Fibroblast of skin of abdomen (primary cell): ENCODE measurements at places on chromosomes 6 and 20.
A peak's percentile ranks its signal among the peaks of the same experiment; 100 is the strongest.

DNA sequence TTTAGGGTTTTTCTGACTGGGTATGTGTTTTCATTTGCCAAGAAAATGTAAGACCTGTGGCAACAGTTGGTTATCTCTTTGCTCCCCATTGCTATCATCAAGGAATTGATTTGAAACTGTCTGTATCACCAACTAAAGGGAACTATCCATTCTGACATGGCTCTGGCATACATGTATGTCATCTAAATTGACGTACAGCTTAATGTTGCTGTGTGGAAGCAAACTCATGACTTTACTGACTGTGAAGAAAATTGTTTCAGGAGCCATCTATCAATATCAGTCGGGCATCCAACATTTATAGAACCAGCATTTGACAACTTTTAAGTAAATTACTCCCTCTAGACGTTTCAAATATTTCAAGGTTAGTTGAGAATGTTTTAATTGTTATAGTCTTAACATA, 555.8 kb upstream of the EPHA7 start:
- no peak for DNase-seq

DNA sequence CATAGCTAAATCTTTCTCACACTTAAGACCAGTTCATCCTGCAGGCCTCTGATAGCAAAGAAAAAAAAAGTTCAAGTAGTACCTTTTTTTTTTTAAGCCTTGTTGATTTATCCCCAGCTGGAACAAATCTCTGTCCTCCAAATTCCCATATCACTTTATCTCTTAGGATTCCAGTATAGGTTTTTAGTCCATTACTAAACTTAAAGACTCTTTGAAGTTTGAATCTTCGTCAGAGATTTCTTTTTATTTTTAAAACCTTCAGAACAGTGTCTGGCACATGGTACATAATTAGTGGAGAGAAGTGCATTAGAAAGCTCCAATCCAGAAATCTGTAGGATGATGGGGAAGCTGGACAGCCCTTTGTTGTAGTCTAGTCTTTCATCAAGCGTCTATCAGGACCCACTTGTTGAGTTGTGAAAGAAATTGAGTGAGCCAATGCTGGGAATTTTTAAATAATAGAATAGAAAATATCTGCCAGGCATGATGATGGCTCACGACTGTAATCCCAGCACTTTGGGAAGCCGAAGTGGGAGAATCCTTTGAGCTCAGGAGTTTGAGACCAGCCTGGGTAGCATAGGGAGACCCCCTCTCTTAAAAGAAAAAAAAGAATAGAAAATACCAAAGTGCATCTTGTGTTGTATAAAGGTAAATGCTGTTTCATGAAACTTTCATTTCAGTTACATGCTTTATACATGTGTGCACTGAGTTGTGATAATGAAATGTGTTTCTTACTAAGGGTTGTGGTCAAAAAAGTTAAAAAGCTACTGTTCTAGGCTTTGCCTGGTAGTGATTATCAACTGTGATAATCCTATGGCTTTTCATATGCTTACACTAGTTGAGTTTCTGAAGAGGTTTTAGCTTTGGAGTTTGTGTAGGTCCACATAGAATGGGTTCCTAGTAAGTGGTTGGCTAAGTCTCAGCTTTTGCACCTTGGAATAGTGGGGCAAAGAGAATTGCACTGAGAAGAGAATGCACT, 3.2 kb downstream of the NFYA start:
- DNase-seq: no peak

GRCh38 chr20:61939691-61940360, 125.9 kb downstream of the TAF4 start:
- DNase-seq: no peak

DNA sequence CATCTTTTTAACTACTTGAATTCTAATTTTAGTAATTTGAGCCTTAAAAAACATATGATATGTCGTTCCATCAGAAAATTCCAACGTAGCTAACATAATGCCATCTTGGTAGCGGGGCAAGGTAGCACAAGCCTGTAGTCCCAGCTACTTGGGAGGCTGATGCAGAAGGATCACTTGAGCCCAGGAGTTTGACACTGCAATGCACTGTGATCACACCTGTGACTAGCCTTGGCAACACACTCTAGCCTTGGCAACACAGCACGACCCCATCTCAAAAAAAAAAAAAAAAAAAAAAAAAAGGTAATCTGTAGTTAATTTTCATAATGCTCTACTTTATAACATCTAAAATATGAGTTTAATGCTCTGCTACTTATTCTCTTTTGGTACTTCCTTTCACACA, 6.7 kb downstream of the BCLAF1 start:
- DNase-seq: no peak

GRCh38 chr20:54215157-54215789, 7.4 kb downstream of the PFDN4 start:
- DNase-seq: no peak

DNA sequence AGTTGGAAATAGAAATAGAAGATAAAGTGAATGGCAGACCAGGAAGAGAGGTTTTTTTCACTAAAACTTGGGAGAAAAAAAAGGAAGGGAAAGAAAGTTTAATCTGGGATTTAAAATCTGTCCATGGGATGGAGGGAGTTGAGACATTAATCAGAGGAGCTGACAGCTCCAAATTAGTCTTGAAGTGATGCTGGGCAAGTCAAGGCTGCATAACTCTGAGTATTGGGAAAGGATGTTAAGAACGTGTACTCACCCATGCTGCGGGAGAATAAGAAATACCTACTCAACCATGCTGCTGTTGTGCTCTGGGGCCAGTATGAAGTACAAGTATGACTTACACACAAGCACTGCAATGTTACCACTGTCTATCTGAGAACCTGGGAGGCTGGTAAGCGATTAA, 47.5 kb downstream of the SNRNP48 start:
- peak; percentile 37 for DNase-seq

DNA sequence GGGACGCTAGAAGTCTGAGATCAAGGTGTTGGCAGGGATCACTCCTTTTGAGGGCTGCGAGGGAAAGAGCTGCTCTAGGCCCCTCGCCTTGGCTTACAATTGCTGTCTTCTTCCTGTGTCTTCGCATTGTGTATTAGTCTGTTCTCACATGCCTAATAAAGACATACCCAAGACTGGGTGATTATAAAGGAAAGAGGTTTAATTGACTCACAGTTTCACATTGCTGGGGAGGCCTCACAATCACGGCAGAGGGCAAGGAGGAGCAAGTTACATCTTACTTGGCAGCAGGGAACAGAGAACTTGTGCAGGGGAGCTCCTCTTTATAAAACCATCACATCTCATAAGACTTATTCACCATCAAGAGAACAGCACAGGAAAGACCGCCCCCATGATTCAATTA, 102.5 kb upstream of the ASF1A start:
- DNase-seq: no peak

- DNase-seq: peak; percentile 92
Observed at GRCh38 chr20:31595654-31596411, 9.3 kb upstream of the ID1 start.

DNA sequence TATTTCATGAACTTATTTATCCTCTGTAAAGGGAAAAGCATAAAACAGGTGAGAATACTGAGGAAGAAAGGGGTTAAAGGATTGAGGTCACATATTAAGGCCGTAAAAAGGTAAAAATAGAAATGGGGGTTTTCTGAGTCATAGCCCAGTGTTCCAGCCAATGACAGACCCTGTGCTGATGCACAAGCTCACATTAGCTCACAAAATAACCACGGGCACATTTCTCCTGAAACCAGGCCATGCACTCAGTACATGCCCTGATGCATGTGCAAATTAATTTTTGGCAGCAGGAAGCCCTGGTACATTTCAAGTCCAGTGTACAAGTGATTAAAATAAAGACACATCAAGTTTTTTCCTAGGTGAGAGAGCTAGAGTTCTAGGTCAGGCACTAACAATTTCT, 194.4 kb downstream of the TMEM200A start:
- peak; percentile 16 for DNase-seq

GRCh38 chr6:97958134-97958533, 675.1 kb upstream of the MMS22L start:
- peak; percentile 4 for DNase-seq

DNA sequence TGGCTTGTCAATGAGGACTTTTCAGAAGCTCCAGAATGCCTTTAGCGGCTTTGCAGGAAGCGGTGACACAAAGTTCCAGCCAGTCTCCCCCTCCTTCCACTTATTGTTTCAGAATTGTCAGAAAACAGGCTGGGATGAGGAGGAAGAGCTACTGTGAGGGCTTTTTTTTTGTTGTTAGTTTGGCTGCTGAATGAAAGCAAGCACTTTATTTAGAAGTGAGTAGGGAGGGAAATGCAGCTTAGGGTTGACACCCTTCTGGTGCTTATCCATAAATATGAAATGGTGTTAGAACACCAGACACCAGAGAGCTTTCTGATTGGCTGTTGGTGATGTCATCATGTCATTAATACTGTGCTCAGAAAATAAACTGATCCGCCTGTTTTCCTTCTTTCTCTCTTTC, 251.5 kb downstream of the SOX4 start:
- DNase-seq: no peak

GRCh38 chr6:165956874-165957273, 210.8 kb downstream of the TBXT start:
- DNase-seq: no peak

GRCh38 chr20:49659056-49659455, 54.6 kb downstream of the B4GALT5 start:
- no peak for DNase-seq

DNA sequence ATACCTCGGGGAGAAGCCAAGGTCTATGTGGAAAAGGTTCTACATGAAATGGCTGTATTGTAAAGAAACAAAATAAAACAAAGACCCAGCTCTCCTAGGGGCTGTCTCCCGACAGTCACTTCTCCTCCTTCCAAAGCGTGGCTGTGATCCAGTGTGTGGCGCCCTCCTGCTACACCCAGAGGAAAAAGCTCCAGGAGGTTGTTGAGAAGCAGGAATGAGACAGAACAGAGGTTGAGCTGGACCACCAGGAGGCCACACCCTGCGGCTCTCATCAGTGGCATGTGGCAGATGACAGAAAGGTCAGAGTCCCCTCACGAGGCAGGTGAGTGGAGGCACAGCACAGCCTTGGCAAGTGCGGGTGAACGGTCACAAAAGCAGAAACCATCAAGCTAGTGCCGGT, 236.0 kb downstream of the TBXT start:
- DNase-seq: no peak

- DNase-seq: peak; percentile 45
Observed at GRCh38 chr6:104162036-104162669, 697.6 kb downstream of the HACE1 start.
